ENCODE measurements at places on chromosomes 16 and 17. TPM values are rescaled to one million over a fixed set of nuclear protein-coding genes. Genes with fewer than 3 reads are reported as not detected.

Gene HAS3
- 6.9 TPM for total RNA-seq

DNA sequence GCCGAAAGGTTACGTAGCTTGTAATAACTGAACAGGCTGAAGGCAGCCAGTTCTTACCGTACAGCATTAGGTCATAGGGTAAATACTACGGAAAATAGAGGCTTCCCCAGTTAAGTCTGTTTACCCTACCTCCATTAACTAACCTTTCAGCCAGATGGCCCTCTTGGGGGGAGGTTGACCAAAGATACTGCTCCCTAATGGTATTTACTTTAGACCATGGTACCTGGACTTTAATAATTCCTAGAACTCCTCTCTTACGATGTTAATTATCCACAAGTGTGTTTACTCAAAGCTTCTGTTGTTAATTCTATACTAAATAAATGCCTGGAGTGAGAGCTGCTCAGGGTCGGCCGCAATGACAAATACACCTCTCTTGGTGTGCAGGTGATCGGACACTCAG, 9.8 kb upstream of the ADAT1 start:
- DNase-seq: no peak

- no peak for DNase-seq
These were observed 16.8 kb upstream of the TVP23A start for GRCh38 chr16:10835281-10835931.

DNA sequence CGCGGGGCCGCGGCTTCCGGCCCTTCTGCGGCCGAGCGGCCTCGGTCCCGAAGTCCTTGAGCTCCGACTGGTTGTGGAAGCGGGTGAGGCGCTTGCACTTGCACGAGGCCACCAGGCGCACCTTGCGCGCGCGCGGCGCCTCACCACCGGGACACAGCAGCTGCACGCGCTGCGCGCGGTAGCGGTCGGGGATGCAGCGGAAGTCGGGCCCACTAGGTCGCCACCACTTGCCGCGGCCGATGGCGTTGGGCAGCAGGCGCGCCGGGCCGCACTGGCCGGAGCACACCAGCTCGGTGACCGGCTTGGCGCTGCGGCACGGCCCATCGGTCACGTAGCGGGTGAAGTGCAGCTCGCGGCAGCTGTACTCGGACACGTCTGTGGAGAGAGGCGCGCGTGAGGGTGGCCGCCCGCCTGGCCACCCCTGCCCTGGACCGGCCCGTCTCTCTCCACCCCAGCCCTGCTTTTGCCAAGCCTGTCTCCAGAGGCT, 3.2 kb downstream of the SOST start:
- no peak for DNase-seq
